ENCODE measurements at places on chromosomes 7 and 10.

DNA sequence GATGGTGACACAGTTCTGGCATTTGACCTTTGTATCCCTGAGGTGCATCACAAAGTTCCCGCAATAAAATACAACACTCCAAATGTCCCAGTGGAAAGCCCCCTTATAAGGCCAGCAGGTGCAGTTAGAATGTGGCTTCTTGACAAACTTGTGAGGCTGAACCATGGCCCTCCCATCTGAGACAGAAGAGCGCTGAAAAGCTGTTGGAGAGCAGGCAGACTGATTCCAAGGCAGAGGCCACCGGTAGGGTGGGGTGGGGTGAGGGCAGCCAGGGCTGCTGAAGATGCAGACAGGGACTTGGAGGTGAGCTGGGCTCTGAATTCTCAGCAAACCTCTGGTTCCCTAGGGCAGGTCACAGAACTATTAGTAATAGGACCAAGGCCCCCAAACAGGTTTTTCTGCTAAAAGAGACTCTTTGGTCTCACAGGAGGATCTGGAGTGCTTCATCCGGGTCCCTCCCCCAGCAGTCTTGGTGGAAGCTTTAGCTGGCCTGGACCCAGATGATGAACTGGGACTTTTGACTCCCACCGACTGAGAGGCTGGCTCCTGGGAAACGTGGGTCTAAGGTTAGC is 15.6 kb upstream of the CHST3 start:
- DNase-seq, result no peak

- no peak for DNase-seq
Measured at GRCh38 chr10:22733992-22734391, 19.6 kb upstream of the PIP4K2A start.

- no peak for DNase-seq
Measured at GRCh38 chr10:44756216-44756615, 154.9 kb upstream of the TMEM72 start.

DNA sequence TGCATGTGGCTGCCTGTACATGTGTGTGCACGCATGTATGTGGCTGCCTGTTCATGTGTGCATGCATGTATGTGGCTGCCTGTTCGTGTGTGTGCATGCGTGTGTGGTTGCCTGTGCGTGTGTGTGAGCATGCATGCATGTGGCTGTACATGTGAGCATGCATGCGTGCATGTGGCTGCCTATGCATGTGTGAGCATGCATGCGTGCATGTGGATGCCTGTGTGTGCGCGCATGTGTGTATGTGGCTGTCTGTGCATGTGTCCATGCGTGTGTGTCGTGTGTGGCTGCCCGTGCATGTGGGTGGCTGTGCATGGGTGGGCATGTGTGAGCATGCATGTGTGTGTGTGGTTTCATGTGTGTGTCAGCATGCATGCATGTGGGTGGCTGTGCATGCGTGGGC is 218.3 kb downstream of the ELFN1 start:
- DNase-seq, result no peak

- no peak for DNase-seq
Measured at GRCh38 chr7:42575171-42575570, 336.7 kb downstream of the C7orf25 start.

DNA sequence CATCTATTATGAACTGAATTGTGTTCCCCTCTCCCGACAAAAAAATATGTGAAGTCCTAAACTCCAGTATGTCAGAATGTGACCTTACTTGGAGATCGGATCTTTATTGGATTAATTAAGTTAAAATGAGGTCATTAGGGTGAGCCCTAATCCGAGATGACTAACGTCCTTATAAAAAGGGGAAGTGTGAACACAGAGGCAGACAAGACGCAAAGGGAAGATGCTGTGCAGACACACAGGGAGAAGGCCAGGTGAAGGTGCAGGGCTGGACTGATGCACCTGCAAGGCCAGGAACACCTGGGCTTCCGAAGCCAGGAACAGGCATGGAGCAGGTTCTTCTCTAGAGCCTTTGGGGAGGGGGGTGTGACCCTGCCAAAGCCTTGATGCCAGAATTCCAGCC is 187.8 kb downstream of the PARD3 start:
- no peak for DNase-seq

GRCh38 chr7:2198206-2198605 is 34.5 kb downstream of the MAD1L1 start:
- DNase-seq, result no peak

DNA sequence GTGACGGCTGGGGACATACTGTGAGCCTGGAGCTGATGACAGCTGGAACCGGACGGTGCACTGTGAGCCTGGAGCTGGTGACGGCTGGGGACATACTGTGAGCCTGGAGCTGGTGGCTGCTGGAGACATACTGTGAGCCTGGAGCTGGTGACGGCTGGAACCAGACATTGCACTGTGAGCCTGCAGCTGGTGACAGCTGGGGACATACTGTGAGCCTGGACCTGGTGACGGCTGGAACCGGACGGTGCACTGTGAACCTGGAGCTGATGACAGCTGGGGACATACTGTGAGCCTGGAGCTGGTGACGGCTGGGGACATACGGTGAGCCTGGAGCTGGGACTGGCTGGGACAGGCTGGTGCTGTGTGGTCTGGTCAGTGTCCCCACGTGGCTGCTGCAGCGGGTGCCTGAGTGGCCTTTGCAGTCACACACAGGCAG is 47.9 kb downstream of the PTPRN2 start:
- DNase-seq, result no peak

- no peak for DNase-seq
Measured at GRCh38 chr10:63819753-63820329, 298.6 kb downstream of the REEP3 start.
